HuH-7.5 (cell line): ENCODE measurements at places on chromosomes 2 and 18.

- no peak for DNase-seq
Measured at GRCh38 chr2:142914507-142915313, 37.2 kb downstream of the KYNU start.

DNA sequence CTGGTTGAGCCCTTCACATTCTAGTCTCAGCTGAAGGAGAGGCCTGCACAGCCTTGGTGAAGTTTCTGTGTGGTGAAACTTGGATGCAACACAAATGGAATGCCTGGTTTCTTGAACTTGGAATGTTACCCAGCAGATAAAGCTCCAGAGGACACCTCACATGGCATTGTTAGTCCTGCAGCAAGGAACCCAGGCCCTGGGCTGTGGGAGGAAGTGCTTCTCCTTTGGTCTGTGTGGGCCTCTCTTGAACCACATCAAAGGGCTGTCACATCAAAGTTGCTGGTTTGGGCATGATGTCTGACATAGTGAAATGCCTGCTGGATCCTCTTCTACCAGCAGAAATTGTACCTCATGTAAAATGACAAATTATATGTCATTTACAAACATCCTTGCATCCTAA lies 198.5 kb downstream of the FHOD3 start:
- no peak for DNase-seq

GRCh38 chr2:64201151-64201550 lies 56.9 kb upstream of the PELI1 start:
- DNase-seq = no peak

DNA sequence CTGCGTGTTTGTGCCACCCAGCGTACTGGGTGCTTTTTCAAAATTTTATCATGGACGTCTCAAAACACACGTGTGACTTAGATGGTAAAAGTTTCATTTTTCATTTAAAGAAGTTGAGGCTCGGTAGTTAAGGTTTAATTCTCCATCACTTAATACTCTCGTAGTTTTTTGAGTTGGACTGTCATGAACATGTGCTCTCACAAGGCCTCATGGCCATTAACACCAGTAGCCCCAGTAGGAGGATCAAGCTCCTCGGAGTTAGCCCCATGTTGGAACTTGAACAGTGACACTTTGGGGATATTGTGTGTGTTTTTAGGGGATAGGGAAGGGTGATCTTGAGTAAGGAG lies 15.3 kb downstream of the NMUR1 start:
- DNase-seq = no peak

GRCh38 chr2:29662861-29663260 lies 258.5 kb downstream of the ALK start:
- no peak for DNase-seq

- no peak for DNase-seq
Measured at GRCh38 chr2:200125444-200126284, 170.3 kb downstream of the MAIP1 start.

- DNase-seq = peak; percentile 87
Measured at GRCh38 chr2:238136820-238137537, 1.5 kb upstream of the KLHL30 start.

GRCh38 chr2:224816816-224817215 lies 100.7 kb upstream of the CCDC195 start:
- DNase-seq = no peak
